ENCODE measurements at places on chromosomes 7 and 10.

DNA sequence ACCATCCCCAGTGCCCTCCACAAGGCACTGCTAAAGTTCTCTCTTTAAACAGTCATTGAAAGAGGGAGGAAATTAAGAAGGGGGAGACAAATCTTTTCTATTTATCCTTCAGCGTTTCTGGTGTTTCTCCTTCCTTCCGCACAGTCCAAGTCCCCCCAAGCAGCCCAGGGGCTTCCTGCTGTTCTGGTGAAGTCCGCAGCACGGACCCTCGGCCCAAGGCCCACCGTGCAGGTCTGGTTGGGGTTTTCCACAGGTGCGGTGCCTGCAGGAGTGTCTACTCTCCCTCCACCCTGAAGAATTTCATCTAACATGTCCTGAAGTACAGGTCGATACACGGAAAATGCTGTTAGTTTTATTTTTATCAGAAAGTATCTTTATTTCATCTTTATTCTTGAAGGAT is 34.1 kb upstream of the KNDC1 start:
- DNase-seq = no peak

- DNase-seq = no peak
Observed at GRCh38 chr10:130737621-130738020, 573.9 kb downstream of the TCERG1L start.

GRCh38 chr10:70440296-70441160 is 953 bp downstream of the NODAL start:
- no peak for DNase-seq

GRCh38 chr10:126749015-126749655 is 78.6 kb upstream of the C10orf90 start:
- DNase-seq = peak; percentile 8

- DNase-seq = no peak
Observed at GRCh38 chr10:95755511-95756004, 405 bp upstream of the ENTPD1 start.

- no peak for DNase-seq
Observed at GRCh38 chr10:32151871-32152270, 95.6 kb upstream of the KIF5B start.

DNA sequence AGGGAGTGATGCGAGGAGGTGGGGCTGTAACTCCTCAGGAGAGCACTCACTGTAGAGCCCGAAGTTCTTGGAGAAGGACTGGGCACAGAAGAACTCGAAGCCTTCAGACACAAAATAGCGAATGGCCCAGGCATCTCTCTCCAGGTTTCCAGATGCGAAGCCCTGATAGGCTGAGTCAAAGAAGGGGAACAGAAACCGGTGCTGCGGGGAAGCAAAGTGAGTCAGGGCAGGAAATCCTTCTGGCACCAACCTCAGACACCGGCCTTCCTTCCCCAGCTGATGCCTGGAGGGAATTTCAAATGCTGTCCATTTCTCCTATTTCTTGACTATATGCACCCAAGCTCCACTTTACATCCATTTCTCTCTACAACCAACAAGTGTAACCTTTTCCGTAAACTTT is 26.8 kb downstream of the GOT1 start:
- DNase-seq = no peak

GRCh38 chr7:3861386-3861785 is 560.3 kb downstream of the SDK1 start:
- DNase-seq = no peak

DNA sequence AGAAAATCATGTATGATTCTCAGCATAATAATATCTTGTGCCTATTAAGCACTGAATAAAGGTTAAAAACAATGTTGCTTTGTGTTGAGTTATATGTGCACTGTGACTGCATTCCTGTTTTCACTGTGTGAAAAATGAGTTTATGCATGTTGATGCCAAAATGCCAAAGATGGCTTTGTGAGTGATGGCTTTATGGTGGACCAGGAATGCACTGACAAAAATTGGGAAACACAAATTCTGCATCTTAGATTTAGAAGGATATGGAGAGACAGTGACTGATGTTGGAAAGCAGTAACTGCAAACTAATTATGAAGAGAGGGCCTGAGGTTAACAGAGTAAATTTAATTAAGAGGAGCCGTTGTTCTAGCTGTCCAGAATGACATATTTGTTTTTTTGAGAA is 440.4 kb downstream of the KIF20B start:
- DNase-seq = no peak

GRCh38 chr7:155191901-155192478 is 105.7 kb upstream of the INSIG1 start:
- DNase-seq = no peak

Data from T-helper 9 cell (primary cell).